Activated CD8-positive, alpha-beta memory T cell treated with anti-CD3 and anti-CD28 coated beads for 4 hours (primary cell): ENCODE measurements at places on chromosomes 4 and X.
A peak's percentile ranks its signal among the peaks of the same experiment; 100 is the strongest.

DNA sequence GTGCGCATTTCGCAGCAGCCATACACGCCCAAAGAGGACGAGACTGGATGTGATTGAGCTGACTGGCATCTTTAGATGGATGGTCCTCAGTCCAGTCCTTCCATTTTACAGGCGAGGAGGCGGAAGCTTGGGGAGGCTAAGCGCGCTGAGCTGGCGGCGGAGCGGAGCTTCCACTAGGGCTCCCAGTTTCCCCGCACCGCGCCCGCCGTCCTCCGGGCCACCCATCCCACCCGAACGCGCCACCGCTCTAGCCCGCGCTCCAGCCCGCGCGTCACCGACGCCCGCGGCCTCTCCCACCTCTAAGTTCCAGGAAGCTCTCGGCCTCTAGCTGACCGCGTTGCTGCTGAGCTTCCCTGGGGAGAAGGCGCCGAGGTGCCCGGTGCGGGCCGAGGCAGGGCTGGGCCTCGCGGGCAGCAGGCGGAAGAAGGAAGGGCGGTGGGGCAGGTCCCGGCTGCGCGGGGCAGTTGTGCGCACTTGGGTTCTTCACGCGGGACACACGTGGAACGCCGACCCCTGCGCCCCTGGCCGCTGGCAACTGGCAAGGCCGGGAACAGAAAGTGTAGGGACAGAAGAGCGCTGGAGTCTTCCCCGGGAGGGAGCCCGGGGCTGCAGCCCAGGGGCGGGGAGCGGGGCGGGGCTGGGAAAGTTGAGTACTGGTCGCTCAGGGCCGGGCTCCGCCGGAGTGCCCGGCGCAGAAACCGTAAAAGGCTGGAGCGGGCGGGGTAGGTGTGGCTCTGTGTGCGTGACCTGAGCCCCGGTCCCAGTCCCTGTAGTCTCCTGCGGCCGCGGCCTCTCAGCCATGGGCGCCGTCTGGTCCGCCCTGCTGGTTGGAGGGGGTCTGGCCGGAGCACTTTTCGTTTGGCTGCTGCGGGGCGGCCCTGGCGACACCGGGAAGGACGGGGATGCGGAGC lies at the start of gene STBD1:
TSS of gene STBD1 (plus strand) at position 763 of the 911 bp plus-strand sequence. CDS start at position 800, 37 bp downstream.
- no peak for DNase-seq

DNA sequence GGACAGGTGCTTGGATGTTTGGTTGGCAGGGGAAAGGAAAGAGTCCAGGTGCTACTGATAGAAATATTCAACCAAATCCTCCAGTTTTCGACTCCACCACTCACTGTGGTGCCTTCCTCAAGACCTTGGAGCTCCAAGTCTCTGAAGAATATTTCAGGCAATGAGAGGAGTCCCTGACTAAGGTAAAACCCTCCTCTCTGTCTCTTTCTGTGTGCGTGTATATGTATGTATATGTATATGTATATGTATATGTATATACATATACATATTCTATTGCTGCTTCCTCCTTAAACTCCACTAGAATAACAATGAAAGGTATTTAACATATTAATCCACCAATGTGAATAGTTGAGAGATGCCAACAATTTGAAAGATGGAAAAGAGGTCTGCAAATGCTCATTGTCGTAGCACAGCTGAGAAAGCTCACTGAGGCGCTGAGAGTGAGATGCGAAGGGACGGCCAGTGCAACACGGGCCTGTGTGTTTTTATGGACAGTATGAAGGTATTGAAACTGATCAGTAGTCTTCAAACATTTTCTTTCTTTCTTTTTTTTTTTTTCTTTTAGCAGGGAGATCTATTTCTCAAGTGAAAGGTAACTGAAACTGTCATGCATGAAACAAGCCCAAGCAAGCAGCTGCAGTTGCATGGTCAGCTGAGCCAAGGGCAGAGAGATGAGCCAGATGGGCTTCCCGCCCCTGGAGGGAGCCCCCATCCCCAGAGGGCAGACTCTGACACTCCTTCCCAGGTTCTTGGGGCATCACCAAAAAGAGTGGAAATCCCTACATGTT lies 41.1 kb upstream of the HS3ST1 start:
- no peak for DNase-seq

DNA sequence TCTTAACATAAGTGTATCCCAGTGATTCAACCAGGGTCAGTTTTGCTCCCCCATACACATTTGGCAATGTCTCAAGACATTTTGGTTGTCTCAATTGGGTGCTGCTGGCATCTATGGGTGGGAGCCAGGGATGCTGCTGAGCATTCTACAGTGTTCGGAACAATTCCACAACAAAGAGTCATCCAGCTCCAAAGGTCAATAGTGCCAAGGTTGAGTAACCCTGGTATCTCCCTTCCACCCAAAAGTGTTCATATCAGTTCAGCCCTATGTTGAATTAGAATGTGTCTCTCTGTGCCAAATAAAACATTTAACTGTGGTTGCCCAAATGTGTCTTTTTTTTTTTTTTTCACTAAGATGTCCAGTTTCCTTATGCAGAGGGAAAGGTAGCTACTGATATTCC lies 129.4 kb upstream of the RAI2 start:
- no peak for DNase-seq

- no peak for DNase-seq
Observed at GRCh38 chr4:161133586-161134276, 1030.1 kb downstream of the FSTL5 start.

- no peak for DNase-seq
Observed at GRCh38 chr4:20589436-20589835, 110.8 kb upstream of the PACRGL start.

- DNase-seq = no peak
Observed at GRCh38 chr4:181820553-181820952, 422.6 kb upstream of the TENM3 start.

DNA sequence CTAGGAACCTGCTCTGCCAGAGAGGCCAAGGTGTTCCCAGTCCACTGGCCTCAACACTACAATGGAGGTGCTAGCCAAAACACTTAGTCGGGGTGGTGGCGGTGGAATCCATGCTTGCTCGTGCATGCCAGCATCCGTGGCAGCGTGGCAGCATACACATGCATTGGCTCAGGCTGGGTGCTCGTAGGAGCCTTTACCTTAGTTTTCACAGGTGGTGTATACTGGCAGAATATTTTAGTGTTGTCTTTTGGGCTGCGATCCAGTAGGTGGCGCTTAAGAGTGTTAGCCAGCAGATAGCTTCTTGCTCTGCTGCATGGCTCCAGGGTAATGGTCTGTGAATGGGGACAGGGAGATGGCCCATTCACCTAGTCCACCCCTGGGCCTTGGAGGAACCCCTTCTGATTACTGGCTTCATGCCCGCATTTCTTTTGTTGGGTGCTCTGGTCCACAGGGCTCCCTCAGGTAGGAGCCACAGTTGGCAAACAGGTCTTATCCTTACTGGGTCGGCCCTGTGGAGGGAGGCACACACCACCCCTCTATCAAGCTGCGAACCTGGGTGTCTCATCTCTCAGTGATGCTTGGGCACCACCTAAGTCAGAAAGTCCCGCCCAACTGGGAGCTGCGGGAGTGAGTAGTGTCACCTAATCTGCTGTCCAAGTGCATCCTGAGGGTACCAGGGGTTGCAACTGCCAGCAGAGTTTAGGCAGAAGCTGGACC lies 40.0 kb downstream of the RIPPLY1 start:
- DNase-seq = no peak

GRCh38 chr4:76214177-76214675 lies 602 bp upstream of the SCARB2 start:
- peak; percentile 25 for DNase-seq

DNA sequence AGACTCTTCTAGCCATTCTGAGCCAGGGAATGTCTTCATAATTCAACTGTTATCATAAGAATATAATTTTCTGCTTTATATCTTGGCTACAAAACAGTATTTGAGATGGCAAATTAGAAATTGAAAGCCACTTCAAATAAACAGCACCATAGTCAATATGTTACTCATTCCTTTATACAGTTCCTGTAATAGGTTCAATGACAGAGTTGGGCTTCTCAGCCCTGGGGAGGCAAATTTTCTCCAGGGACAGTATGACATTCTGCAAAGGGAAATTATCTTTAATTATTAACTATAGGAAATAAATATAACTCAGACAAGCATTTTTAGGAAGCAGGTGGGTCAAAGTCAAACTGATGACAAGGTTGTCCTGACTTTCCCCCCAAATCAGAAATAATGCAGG lies 71.9 kb upstream of the RPS6KA6 start:
- DNase-seq = no peak

- no peak for DNase-seq
Observed at GRCh38 chr4:120158841-120159463, 92.3 kb upstream of the MAD2L1 start.

- no peak for DNase-seq
Observed at GRCh38 chr4:37816006-37816405, 10.5 kb upstream of the PGM2 start.

DNA sequence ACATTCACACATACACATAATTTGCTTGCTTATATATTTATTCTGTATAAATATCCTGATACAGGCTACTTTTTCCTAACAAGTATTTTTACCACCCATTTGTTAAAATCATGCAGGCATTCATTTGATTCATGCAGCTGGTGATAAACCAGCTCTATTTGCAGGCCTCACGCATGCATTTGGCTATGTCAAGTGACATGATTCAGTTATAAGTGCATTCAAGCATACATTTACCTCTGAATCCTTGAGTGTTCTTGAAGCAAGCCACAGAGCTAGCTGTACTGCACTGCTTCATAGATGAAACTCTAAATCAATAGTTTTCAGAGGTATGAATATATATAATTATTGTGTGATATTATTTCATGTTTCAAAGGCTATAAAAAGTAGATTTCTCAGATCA lies 544.0 kb upstream of the AGA start:
- DNase-seq = no peak

GRCh38 chr4:56209767-56210166 lies 177.5 kb downstream of the AASDH start:
- DNase-seq = no peak

DNA sequence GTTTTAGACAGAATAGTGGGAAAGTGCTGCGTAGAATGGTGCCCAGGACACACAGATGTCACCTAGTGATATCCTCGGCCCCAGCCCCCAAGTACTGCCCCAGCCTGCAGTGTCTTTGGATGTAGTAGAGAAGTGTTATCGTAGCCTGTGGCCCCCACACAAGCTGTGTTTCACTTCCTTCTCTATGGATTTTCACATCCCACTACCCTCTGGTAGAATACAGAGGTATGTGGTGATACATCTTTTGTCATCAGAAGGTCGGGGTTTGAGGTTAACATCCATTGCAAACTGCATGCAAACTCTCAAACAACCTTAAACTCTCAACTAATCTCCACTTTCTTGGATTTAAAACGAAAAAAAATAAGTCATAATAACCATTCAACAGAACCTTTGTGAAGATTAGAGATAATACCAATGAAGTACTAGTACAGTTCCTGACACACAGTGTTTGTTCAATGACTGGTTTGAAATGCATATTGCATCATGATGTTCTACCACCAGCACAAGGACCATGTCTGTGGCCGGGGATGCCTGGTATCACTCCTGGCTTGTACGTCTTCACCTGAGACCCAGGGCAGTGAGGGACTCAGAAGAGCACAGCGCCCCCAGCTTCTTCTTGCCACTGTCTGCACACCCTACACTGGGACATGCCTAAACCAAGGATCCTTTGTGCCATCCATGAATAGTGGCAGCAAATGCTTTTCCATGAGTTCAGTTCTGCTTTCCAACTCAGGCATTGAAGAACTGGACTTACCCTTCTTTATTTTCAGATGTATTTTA lies 267.3 kb downstream of the DCTD start:
- no peak for DNase-seq

DNA sequence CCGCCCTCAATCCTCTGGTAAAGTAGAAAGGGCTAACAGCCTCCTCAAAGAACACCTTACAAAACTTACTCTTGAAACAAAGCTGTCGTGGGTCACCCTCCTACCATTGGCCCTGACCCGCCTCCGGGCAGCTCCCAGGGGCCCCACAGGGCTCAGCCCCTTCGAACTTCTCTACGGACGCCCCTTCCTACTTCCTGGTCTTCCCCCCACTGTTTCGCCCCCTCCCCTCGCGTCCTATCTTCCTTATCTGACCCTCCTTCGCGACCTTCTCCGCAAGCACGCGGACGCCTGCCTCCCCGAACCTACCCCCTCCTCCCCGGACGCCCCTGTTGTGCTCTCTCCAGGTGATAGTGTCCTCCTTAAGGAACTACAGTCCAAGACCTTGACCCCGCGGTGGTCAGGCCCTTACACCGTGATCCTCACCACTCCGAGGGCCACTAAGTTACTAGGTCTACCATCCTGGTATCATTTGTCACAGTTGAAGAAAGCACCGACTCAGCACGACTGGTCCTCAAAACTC lies 963.1 kb downstream of the RPA4 start:
- DNase-seq = no peak

DNA sequence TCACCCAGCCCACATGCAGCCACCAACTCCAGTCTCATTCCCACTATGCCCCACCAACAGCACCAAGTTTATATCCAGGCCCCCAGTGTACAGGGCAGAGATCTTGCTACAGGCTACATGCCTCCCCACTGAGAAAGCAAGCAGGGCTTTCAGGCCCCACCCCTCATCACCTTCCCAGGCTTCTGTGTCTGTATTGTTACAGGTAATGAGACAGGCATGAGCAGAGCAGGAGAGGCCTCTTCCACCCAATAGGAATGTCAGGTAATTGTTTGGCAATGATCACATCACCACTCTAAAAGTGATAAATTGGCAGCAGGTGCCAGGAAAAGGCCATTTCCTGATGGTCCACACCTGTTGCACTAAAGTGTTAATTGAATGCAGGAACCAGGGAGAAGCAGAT lies 102.5 kb downstream of the ZNF518B start:
- no peak for DNase-seq

DNA sequence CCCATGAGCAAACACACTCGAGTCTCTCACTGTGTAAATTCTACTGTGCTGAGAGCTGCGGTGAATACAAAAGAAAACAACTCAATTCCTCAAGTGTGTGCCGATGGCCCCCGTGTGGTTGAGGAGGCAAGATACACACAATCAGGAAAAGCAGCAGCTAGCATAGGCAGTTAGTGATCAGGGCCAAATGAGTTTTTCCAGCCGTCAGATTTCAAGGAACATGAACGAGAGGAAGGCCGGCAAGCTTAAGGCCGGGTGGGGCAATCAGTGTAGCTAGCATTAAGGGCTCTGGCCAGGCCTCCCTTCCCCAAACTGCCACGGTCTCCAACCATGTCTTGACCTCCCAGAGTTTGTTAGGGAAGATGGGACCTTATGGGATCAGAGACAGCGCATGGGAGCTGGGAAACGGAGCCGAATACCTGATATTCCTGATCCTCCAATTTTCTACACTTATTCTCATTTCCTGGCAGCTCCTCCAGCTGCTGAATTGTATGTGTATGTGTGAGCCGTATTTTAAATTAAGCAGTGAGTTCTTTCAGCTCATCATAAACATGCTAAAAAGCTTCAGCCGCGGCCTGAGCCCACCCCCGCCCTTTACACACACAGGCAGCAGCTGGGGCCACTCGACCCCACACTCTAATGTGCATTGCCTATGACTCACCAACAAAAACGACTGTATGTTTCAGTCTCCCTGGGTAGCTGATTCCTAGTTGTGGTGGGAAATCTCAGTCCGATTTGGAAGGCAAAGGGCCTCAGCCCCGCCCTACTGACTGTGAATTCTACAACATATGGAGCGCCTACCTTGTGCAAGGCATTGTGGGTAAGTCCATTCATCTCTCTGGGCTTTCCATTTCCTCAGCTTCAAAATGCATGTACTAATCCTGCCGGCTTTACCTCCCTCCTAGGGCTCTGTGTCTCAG lies 59.9 kb downstream of the RTL9 start:
- no peak for DNase-seq
